ENCODE measurements at places on chromosomes 11 and 22.

GRCh38 chr22:47625531-47626427, 863.3 kb downstream of the TBC1D22A start:
- no peak for DNase-seq

DNA sequence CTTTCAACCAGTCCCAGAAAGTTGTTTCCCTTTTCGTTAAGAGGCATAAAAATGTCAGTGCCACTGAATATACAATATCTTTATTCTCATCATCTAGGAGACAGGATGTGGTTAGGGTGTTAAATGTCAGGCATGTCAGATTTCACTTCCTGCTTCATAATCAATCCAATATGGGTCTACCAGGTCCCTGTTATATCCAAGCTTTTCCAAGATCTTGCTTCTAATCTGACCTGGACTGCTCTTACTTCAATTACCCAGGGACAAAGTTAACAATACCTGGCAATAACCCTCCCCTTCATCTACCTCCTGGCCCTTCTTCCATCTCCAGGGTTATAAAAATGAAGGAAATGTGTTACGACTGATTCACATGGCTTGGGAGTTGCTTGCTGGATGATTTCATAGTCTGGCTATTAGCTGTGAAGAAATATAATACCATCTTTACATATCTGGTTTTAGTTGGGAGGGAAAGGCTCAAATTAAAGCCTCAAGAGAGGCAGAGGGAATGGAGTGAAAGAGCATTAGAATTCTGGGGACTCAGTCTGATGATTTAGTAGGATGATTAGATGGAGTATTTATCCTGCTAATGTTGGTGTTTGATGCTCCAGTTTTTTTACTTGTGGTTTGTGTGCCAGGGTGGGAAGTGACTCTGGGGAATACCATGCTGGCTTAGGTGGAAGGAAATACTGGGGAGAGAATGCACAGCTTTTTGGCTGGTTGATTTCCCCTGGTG, 534.3 kb downstream of the ETS1 start:
- DNase-seq = no peak

- no peak for DNase-seq
These were observed 24.1 kb upstream of the RASL10A start for GRCh38 chr22:29339381-29340235.

DNA sequence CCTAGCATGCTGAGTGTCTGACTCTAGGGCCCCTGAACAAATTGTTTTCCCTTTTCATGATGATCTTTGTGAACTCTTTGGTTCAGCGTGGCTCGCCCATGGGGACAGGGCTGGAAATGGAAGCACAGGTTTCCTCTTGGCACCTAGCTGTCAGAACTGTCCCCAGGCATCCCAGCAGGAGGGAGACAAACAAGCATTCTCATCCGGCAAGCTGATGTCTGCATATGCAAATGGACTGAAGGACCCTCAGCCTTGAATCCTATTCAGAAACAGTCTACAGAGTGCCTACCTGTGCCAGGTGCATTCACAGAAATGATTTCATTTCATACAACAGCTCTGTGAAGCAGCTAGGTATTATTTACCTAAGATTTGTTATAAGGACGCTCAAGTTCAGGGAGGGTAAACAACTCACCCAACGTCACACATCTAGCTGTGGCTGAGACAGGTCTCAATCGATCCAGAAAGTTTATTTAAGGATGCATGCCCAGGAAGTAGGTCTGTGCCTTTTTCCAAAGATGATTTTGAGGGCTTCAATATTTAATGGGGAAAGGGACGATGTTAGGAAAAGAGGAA, 176.4 kb downstream of the KIRREL3 start:
- no peak for DNase-seq

DNA sequence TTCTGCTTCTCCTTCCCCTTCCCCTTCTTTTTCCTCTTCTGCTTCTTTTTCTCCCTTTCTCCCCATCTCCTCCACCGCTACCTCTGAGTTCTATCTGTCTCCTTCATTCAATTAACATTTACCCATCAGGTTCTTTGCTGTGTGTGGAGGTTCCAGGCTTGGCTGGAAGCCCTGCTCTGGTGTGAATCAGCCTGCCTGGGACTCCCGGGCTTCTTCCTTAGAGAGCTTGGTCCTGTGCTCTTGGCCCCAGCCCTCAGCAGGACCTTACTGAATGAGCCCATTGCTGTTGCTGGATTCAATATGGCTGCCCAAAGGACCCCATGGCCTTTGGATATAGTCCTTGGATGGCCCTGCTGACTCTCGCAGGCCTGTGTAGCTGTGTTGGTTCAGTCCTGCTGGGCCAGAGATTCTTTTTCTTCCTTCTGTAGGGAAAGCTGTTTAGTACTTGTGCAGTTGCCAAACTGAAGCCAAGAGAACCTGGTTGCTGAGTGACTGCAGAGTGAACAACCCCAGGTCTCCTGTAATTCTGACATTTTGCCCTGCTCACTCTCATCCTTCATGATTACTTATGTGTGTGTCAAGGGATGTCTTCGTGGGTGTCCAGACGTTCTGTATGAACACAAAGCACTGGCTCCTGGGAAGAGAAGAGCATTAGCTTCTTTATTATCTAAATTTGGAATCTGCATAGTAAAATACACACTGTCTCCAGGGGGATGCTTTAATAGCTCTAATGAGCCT, 81.0 kb upstream of the ZBED5 start:
- DNase-seq = no peak

DNA sequence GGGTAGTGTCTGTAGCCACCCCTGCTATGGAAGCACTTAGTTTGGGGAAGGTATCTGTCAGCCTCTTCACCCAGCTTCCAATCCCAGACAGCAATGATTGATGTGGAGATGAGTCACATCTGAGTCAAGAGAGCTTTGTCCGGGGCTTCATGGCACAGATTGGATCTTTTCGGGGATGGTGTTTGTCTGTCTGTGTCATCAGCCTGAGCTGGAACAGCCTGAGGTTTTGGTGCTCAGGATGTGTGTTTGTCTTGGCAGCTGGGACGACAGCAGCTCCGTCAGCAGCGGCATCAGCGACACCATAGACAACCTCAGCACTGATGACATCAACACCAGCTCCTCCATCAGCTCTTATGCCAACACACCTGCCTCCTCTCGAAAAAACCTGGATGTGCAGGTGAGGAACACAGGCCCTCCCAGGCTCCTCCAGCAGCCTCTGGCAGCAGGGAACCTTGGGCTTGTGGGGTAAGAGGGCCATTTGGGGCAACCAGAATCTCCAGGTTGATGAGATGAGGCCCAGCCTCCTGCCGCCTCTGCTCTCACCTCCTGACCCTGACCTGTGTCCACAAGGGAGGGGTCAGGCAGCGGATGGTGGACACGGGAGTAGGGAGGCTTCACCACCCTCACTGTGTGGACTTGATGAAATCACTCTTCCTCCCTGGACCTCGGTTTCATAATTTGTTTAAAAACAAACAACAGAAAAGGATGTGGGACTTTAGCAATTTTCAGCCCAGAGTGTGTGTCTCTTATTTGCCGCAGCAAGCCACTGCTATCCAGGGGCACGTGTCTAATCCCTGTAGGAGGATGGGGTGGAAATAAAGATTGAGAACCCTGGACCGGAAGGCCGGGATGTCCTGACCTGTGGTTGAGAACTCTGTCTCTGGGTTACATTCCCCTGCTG, 124.3 kb downstream of the DBX1 start:
- DNase-seq = no peak

DNA sequence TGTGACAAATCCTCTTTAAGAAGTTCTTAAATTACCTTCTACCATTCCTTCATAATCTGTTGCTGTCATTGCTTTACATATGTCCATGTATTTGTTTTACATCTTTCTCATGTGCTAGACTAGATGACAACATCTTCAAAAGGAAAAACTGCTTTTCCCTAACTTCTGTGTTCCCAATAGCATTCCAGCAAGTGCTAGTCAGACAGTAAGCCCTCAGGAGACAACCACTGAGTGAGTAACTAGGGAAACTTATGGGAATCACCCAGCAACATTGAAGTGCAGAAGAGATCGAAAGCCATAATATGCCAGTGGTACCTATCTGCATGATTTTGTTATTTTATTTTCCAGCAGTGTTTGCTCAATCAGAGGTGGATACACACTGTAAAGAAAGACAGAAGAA, 889.7 kb upstream of the API5 start:
- DNase-seq = no peak

DNA sequence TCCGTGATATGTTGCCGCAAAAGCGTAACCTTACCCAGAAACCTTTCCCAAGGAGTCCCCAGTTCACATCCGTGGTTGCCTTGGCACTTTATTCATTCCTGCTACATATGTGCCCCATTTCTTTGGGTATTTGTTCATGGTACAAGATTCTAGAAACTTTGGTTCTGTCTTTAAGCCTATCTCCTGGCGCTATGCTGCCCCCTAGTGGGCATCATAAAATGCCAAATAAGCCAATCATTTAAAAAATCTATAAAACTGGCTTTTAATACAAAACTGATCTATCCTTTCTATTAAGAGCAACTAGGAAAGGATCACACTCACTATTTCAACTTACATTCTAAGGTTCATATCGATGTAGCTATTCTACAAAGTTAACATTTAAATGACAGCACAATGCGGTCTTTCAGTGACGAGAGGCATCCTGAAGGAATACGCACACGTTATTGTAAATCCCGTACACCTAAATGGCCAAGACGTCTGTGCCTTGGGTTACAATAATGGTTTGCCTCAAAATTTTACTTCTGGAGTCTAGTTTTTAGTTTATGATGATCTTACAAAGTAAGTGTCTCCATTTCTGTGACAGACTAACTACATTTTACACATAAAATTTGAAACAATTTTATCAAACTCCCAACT, 16.2 kb downstream of the PIWIL3 start:
- peak; percentile 56 for DNase-seq

- DNase-seq = peak; percentile 52
These were observed 9.4 kb downstream of the C11orf97 start for GRCh38 chr11:94521684-94522083.

DNA sequence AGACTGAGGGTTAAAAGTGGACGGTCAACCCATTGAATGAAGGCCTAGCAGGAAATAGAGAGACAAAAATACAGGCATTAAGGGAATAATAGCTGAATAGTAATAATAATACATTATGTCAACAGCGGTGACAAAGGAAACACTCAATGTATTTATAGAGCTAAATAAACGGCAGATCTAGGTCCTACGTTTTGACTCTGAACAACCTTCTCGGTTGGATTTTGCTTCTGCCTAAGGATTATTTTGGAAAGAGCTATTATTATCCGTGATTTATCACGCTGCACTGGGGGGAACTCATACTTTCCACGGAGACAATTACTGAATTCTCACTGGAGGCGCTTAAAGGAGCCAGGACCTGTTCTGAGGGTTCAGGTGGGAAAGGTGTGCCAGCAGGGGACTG, 118.2 kb upstream of the KIRREL3 start:
- no peak for DNase-seq

DNA sequence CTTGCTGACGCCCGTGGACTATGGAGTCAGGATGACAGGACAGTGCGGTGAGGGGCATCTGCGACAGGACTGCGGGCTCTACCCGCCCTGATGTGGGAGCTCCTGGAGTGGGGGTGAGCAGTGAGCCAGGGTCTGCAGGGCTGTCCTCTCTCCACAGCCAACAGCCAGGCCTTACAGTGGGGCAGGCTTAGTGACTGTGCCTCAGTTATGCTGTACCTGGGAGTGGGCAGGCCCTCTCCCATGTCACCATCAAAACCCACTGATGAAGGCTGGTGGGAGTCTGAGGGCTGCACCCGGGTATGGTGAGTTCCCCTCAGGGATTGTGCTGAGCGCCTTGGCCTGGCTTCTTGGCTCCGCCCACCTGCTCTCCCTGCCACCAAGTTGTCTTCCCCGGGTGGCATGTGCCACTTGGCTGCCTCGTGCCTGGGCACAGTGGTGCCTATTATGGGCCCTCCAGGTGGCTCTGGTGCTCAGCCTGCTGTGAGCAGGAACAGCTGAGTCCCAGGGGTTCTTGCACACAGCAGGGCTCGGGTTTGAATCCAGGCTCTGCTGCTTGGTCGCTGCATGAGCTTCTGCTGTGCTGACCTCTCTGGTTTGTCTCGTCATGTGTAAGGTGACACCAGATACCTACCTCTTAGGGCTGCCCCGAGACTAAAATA, 4.1 kb upstream of the TRIOBP start:
- DNase-seq = no peak

DNA sequence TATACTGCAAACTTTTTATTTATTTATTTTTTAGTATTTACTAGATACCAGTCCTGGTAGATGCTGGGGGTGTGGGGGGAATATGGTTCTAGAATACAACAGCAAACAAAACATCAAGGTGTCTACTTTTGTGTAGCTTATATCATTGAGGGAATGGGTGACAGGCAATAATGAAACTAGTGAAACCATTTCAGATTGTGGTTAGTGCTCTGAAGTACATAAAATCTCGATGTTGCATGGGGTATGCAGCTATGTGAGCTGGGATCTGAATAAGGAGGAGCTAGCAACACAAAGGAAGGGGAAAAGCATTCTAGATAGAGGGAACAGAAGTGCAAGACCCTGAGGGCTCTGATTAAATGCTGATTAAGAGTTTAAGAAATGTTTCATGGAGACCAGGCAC, 103.5 kb downstream of the WT1 start:
- no peak for DNase-seq

DNA sequence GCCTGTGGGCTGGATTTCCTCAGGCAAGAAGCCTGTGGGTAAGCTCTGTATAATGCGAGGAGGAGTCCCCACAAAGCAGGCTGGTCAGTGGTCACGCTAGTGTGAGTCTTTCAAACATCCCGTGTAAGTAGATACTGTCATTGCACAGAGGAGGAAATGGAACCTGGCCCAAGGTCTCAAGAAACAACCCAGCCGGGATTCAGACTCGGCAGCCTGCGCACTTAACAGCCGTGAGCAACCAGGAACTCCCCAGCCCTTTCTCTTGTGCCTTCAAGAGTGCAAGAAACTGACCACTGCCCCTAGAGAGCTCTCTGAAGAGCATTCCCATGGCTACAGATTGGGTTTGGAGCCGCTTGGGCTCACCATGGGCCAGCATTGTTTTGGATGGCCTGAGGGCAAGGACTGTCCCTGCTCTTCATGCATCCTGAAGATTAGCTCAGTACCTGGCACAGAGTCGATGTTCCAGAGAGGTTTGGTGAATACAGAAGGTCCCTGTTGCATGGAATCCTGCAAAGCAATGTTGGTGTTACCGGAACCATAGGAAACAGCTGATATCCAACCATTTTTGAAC, 6.0 kb downstream of the MPST start:
- DNase-seq = no peak

GRCh38 chr22:37887584-37888378, 18.3 kb upstream of the MICALL1 start:
- DNase-seq = no peak

- DNase-seq = no peak
These were observed 283.7 kb upstream of the ANO3 start for GRCh38 chr11:26048271-26048670.

- DNase-seq = peak; percentile 43
These were observed 859 bp upstream of the KRTAP5-5 start for GRCh38 chr11:1628506-1629325.

DNA sequence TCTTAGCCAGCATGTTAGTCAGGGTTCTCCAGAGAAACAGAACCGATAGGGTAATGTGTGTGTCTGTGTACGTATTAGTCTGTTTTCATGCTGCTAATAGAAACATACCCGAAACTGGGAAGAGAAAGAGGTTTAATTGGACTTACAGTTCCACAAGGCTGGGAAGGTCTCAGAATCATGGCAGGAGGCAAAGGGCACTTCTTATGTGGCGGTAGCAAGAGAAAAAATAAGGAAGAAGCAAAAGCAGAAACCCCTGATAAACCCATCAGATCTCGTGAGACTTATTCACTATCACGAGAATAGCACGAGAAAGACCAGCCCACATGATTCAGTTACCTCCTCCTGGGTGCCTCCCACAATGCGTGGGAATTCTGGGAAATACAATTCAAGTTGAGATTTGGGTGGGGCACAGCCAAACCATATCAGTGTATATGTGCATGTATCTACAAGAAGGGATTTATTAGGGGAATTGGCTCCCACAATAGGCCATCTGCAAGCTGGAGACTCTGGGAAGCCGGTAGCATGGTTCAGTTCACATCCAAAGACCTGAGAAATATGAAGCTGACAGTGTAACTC, 173.7 kb upstream of the NECTIN1 start:
- no peak for DNase-seq
